ENCODE measurements at places on chromosomes 6 and 20.

GRCh38 chr6:57108691-57109090, 18.7 kb downstream of the ZNF451 start:
- no peak for DNase-seq

DNA sequence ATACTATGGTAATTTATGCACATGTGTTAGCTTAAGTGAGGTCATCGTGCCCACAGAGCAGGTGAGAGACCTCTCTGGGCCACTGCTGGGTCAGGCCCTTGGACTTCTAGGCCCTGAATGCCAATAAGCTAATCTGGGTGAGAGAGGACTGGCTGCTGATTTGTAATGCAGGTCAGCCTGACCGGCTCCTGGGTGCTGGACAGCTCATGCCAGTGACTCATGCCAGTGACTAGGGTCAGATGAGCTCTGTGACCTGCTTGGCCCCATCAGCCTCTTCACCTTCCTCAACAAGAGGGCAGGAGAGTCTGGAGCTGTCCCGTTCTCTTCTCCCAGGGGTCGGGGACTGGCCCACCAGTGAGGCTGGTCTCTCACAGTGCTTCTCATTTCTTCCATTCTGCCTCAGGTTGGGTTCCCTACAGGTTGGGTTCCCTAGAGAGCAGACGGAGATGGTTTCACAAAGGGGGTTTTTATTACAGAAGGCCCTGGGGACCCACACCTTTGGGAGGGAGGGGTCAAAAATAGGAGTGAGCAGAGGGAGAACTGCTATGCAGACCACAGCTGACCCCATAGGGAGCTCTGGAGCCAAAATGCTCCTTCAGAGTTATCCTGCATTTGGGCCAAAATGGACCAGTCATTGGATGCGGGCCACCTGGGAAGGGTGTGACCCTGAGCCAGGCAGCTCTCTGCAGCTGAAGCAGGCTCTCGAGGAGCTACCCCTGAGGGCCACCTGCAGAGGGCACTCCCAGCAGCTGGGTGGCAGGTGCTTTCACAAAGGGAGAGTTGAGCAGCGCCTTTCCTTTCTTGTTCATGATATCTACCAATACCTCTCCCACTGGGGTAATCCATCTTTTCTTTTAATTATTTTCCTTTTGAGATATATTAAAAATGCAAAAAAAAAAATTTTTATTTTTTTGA, 2.2 kb upstream of the OXT start:
- DNase-seq = no peak

DNA sequence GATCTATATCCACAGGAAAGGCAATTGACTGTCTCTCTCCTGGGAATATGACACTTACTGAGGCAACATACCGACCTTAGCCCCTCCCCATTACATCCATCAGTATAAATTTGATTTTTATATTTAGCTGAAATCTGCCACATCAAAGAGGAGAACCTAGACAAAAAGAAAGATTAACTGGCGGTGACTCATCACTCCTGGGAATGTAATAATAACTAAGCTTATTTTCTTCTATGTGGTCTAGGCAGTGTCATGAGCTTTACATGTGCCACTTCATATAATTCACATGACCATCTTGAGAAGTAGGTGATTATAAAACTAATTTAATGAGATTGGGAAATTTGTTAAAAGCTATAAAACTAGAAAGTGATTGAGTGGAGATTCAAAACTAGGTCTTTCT, 520.0 kb upstream of the HS3ST5 start:
- DNase-seq = no peak

DNA sequence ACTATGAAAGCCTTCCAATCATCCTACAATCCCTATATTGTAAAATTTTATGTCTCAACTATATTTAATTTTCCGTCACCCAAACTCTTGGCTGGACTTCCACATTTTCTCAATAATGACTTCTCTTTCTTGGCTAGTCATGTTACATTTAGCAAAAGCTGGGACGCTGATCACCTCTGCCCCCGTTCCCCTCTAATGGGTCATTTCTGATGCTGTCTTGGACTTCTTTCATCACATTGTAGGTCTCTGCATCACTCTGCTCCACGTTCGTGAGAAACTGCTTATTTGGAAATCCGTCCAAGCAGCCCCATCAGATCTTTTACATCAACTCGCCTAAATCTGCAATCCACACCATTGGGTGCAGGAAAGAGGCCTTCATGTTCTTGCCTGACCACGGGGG, 203.8 kb downstream of the MYLK4 start:
- DNase-seq = no peak

DNA sequence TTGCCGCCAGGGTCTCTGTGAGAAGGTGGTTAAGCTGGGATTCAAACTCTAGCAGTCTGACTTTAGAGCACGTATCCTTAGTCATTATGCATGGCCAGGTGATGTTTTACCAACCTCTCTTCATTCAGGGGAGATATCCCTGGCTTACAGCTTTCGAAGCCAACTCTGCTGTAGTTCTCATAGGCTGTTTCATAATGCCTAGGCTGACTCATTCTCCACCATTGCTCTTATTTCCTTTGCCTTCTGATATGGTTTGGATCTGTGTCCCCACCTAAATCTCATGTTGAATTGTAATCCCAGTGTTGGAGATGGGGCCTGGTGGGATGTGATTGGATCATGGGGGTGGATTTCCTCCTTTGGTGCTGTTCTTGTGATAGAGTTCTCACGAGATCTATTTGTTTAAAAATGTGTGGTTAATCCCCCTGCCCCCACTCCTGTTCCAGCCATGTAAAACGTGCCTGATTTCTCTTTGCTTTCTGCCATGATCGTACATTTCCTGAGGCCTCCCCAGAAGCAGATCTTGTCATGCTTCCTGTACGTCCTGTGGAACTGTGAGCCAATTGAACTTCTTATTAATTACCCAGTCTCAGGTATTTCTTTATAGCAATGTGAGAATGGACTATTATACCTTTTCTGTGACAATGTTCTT, 94.6 kb upstream of the MAN1A1 start:
- DNase-seq = no peak

GRCh38 chr6:20921578-20921977, 387.3 kb downstream of the CDKAL1 start:
- DNase-seq = no peak

DNA sequence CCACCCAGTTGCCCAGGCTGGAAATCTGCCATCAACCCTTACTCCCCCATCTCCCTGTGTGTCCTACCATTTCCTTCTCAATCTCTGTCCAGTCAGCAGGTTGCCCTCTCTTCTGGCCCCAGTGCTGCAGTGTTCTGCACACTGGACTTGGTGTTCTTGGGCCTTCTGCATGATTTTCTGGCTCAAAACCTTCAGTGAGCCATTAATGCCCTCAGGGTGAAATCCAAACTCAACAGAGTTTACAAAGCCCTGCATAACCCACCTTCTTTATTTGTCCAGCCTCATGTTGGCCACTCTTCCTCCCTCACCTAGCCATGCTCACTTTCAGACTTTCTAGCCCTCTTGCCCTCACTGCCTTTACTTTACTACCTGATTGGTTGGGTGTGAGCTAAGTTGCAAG, 5.0 kb upstream of the GSTA3 start:
- no peak for DNase-seq

- no peak for DNase-seq
Observed at GRCh38 chr6:103215847-103216246, 1643.9 kb downstream of the HACE1 start.

- DNase-seq = peak; percentile 81
Observed at GRCh38 chr6:15365273-15365687, 119.4 kb downstream of the JARID2 start.

DNA sequence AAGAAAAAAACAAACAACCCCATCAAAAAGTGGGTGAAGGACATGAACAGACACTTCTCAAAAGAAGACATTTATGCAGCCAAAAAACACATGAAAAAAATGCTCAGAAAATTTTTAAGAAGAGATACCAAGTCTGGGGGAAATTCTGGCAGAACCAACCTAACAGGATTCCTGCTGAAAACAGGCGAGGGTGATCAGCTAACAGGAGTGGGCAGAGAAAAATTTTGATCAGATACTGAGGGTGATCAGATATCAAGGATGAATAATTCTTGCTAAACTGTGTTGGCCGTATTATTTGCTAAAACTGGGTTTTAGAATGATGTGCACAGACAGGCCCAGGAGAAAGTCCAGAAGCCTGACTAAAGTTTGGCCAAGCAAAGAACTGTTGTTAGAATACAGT, 557.3 kb downstream of the CD109 start:
- DNase-seq = no peak

GRCh38 chr6:156657296-156657695, 119.9 kb upstream of the ARID1B start:
- DNase-seq = no peak

- DNase-seq = no peak
Observed at GRCh38 chr6:45714741-45715507, 300.7 kb downstream of the CLIC5 start.

DNA sequence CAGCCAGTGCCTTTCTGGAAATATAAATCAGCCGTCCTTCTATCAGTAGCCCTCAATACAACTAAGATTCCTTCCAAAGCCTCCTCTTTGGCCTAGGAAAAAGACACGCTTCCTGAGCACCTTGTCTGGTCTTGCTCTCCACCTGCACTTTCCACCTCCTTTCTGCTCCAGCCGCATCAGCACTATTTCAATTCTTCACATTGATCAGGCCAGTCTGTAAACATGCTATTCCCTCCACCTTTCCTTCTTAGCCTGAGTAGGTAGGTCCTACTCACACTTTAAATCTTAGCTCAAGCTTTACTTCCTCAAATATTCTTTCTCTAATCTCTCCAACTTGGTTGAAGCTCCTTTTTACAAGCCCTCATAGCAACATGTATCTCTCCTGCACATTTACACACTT, 11.4 kb downstream of the RANBP9 start:
- DNase-seq = no peak

Measured in hematopoietic multipotent progenitor cell treated with erythropoietin and hydrocortisone succinate and interleukin-3 and kit ligand, for 17 days (in vitro differentiated cells).